Right lobe of liver (tissue), 6 donors: ENCODE measurements at places on chromosomes 11 and 22.

- DNase-seq = no peak
Observed at GRCh38 chr11:60699284-60699691, at the start of gene MS4A8. Gene MS4A8, plus strand, starts transcription at chr11:60699612. Its CDS starts 1,249 bp downstream, at chr11:60700861.

- DNase-seq = no peak
Observed at GRCh38 chr11:11731311-11732083, 109.7 kb upstream of the GALNT18 start.

DNA sequence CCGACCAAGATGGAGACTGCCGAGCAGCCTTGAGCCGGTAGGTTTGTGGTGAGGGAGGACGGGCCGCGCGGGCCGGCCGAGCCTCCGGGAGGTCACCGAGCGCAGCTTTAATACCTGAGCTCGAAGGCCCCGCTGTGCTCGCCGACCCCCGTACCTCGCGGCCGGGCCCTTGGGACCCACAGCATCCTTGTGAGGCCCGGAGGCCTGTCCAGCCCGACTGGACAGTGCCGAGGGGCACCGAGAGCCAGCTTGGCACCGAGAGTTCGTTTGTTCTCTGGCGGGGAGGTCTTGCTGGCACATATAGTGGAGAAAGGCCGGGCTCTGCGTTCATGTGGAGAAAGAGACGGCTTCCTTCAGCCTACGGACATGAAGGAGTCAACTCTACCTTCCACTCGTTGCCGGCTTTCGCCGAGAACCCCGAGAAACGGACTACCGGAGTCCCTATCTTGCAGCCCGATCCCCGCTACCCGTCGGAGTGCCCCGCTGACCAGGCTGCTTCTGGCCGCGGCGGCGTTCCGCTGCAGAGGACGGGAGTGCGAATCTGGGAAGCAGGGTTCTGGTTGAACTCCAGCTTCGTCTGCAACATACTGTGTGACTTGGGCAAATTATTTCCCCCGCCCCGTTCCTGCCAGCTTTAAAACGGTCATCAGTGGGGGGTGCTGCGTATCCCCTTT lies 349 bp downstream of the TSSC4 start:
- no peak for DNase-seq

DNA sequence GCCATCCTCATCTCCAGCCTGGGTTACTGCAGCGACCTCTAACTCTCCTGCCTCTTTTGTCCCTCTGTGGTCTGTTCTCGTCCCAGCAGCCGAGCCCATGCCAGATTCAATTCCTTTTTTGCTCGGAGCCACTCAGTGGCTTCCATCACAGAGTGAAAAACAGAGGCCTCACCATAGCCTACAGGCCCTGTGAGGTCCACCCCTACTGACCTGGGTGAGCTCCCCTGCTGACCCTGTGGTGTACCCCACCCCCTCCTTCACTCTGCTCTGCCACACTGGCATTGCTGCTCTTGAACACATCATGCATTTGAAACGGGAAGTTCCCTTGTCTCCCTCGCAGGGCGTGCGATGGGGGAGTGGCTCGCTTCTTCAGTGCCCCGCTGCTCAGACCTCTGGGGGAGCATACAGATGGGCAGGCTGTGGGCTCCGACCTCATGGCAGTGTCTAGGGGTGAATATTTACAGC lies 2.1 kb downstream of the AIP start:
- DNase-seq = peak; percentile 50

DNA sequence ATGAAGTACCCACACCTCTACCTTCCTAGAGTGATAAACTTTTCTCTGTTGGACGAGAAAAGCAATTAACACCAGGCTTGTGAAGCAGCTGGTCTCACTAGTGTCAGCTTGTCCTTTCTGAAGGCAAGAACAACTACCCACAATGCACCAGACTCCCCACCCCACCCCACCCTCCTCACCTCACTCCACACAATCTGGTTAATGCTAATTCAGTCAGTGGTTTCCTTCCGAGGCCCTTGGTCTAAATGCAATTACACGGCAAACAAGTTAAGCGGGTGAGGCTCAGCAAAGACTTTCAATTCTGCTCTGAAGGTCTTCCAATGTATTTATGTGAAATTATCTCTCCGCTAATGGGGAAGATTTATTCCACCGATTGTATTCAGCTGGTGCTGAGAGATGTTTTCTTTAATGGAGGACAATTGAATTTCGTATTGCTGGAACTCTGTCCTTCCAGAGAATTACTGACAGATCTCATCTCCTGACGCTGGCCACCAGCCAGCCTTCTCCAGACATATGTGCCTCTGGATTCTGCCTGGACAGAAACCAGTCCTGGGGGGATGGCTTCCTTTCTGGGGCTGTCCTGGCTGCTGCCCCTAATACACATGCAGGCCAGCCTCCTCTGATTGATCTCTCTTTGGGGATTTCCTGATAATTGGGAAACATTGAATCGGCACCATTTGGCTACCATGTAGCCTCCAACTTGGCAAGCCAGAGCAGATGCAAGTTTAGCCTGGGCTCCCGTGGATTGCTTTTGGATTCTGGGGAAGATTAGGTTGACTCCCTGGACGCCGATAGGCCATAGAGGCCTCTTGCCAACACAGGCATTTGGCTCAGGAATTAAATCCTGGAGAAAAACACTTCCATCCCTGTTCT lies 165.8 kb upstream of the NARS2 start:
- no peak for DNase-seq

- no peak for DNase-seq
Observed at GRCh38 chr11:23206741-23207336, 346.6 kb upstream of the CCDC179 start.

- DNase-seq = no peak
Observed at GRCh38 chr11:16873289-16873688, 134.8 kb downstream of the C11orf58 start.

DNA sequence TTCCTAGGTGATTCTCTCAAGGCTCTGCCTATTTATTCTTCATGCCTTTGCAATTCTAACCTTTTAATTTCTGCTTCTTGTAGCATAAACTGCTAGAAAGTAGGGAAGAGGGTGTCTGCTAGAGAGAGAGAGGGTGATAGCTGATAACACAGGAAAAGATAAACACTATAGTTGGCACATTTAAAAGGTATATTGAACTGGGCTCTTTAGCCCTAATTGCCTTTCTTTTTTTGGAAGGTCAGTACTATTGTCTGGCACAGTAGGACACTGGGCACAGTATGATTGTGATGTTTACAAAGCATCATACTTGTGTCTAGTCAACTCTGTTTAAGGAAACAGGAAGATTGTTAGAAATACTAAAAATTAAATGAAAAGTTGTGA lies 33.3 kb downstream of the TEAD1 start:
- DNase-seq = no peak

- no peak for DNase-seq
Observed at GRCh38 chr11:39236916-39237315, 2222.5 kb downstream of the LRRC4C start.

DNA sequence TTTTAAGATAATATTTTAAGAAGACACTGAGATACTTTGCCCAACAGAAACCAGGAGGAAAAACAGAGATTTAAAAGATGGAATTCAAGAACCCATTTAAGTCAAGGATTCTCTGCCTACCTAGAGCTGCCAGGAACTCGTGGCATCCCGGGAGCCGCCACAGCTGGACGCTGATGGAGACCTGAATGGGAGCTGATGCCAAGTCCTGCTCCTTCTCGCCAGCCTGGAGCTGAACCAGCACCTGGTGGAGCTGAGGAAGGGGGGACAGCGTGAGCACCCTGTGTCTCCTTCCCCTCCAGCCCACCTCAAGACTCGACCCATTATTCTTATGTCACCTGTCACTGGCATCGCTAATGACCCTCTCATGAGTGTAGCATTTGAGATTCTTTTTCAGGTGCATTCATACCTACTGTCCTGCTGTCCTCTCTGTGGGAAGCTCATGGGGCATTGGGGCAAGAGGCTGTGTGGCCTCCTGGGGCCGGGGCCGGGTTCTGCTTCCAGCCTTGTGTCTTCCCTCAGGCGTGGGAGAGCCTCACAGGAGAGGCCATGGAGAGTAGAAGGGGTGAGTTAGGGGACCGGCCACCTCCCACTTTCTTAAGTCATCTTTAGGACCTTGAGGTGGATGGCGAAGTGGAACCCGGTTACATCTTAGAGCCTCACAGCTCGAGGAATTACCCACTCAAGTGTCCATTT lies 70.8 kb upstream of the PITPNB start:
- DNase-seq = peak; percentile 35

GRCh38 chr11:2577991-2578928 lies 121.5 kb downstream of the KCNQ1OT1 start:
- DNase-seq = peak; percentile 46

DNA sequence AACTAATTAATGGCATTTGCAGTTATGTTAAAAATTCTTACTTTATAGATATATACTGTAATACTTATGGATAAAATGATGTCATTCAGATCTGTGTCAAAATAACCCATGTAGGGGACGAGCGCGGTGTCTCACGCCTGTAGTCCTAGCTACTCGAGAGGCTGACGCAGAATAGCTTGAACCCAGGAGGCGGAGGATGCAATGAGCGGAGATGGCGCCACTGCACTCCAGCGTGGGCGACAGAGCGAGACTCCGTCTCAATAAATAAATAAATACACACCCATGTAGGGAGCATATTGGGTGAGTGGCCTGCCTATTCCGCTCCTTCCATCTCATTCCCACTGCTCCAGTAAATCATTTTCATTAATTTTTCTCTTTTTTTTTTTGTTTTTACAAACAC lies 7.1 kb downstream of the SNU13 start:
- DNase-seq = no peak
